Cardiac septum (tissue), 1 donor: ENCODE measurements at places on chromosomes 5 and 9.
A peak's percentile ranks its signal among the peaks of the same experiment; 100 is the strongest.

DNA sequence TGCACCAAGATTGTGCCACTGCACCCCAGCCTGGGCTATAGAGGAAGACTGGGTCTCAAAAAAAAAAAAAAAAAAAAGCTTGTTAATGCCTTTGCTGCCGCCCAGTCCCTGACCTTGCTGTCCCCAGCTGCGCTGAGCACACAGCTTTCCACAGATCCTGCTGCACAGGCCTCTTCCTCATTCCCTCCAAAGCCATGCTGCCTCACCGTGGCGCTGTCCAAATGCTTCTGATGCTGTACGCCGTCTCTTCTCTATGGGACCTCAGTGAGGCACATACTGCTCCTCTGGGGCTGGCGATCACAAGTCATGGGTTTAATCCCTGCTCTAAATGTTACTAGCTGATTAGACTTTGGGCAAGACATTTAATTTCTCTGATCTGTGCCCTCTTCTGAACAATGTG lies 234.1 kb downstream of the FBXL7 start:
- DNase-seq: no peak

- DNase-seq: no peak
These were observed 493.5 kb upstream of the WWC1 start for GRCh38 chr5:167797933-167798332.

DNA sequence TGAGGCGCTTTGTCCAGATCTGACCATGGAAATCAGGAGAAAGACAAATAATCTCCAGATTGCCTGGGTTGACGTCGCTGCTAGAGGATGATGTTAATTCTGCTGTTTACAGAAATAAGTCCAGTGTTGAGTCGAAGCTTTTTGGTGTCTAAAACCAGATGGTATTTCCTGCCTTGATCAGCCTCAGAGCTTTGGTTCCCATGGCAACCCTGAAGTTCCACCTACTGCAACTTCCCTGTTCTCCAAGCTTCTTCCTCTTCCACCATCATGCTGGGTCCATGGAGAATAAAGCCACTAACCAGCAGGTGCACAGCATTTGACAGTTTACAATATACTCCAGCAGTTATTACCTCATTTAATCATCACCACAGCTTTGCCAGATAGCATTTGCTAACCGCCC lies 18.0 kb upstream of the GABBR2 start:
- no peak for DNase-seq

- DNase-seq: no peak
These were observed 194.1 kb upstream of the EFNA5 start for GRCh38 chr5:107864793-107865192.

- DNase-seq: peak; percentile 75
These were observed 290.5 kb downstream of the DOCK8 start for GRCh38 chr9:504921-505740.

GRCh38 chr9:109101810-109102209 lies 17.9 kb downstream of the TMEM245 start:
- no peak for DNase-seq

DNA sequence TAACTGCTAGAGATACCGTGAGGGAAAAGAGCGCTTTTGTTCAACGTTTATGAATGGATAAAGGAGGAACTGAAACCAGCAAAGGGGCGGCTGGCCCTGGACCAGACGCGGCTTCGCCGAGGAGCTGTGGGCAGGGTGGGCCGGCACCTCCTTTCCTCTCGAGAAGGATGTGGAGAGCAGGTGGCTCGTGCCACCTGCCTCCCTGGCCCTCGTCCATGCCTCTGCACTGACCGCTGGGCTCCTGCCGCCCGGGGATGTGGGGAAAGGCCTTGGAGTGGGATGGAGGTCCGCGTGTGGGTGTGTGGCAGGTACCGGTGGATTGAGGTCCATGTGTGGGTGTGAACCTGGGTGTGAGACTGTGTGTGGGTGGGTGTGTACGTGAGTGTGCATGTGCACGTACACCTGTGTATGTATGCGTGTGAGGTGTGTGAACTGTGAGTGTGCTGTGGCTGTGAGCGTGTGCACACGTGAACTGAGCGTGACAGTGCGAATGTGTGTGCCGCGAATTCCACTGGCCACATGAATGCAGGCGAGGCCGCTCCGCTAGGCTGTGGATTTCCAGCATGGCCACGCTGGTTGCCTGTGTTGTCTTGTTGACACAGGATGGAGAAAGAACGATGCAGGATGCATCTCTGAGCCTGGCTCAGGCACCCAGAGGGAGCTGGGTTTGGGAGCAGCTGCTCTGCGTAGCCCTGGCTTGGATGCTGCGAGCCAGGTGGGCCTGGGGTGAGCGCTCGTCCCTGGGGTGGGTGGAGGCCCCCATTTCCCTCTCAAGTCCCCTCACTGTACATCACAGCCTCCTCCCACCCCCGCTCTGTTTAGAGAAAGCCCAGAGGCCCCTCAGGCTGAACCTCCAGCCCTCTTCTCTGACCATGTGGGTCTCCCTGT lies 4.4 kb upstream of the CEP72 start:
- peak; percentile 55 for DNase-seq

DNA sequence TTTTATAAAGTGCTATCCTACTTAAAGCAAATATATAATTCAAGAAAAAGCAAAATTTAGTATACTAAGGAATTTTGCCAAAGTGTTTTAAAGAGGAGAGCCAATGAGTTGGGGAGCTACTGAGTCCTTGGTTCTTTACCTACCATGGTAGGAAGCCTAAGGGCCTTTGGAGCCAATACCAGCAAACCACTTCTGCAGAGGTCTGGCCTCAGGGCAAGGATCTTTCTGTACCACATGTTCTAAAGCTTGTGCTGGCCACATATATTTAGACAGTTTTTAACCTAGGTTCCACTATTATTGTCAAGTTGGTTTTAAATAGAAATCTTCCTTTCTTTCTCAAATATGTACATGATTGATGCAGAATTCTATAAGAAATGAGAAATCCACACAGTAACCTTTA lies 172.3 kb upstream of the NREP start:
- no peak for DNase-seq

GRCh38 chr9:93624431-93624834 lies 48.0 kb downstream of the PHF2 start:
- DNase-seq: no peak

DNA sequence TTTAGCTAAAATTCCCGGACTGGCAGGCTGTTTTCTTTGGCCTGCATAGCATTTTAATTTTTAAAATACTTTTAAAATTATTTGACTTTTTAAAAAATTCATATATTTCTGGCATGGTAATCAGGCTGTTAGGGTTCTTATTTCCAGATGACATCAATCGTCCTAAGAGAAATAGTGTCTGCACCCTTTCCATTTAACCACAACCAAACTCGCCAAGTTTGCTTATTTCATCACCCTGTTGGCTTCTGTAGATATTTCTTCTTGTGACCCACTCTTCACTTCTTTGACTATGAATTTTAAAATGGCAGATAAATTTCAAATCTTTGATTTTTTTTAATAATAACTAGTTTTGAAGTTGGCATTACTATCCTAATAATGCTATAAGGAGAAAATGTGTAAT lies 675.7 kb upstream of the FTMT start:
- no peak for DNase-seq

DNA sequence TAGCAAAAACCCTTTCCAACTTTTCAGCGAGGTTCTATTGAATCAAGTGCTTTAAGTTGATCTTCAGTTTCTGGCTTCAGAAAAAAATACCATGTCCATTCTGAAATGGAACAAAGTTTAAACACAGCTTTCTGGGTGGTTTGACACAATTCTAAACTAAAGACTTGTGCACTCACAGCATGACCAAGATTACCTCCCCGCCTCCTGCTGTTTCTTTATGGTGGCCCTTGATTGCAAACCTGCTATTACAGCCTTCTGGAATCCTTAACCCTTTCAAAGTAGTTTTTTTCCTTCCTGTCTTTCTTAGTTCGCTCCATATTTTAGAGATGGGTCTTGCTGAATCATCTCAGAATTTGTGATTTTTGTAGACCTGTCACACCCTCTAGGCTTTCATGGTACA lies 135.9 kb upstream of the FBN2 start:
- DNase-seq: no peak

- no peak for DNase-seq
These were observed 102.9 kb downstream of the BOD1 start for GRCh38 chr5:173513521-173513991.

GRCh38 chr5:173760461-173761177 lies 127.5 kb upstream of the CPEB4 start:
- no peak for DNase-seq

DNA sequence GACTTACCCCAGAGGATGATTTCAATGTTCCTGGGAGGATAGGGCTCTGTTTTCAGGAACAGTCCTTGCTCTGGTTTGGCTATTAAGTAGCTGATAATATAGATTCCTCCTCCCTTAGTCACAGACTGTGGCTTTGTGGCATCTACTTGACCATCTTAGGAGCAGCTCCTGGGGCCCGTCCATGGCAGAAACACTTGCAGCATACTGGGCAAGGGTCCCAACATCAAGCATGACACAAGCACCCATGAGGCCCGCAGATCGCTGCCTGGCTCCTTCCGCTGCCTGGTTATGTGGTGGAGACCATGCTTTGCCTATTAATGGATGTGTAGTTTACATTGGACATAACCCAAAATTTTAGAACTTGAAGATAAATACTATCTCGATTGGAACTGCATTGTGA lies 170.1 kb downstream of the ICE1 start:
- no peak for DNase-seq

DNA sequence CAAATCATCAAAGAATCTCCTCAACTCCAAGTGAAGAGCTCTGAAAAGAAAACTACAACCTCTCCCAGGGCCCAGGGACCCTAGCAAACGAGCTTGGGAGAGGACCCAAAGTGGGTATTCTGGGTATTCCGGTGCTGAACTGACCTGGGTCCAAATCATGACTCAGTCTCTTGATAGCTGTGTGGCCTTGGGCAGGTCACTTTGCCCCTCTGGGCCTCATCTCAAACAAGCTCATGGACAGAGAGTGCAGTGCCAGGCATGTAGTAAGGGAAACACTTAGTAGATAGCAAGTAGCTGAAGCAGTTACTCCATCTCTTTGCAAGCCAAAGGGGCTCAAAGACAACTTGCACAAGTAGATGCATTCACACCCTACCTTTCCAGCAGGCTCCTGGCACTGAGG lies 12.4 kb downstream of the ACSL6 start:
- no peak for DNase-seq

DNA sequence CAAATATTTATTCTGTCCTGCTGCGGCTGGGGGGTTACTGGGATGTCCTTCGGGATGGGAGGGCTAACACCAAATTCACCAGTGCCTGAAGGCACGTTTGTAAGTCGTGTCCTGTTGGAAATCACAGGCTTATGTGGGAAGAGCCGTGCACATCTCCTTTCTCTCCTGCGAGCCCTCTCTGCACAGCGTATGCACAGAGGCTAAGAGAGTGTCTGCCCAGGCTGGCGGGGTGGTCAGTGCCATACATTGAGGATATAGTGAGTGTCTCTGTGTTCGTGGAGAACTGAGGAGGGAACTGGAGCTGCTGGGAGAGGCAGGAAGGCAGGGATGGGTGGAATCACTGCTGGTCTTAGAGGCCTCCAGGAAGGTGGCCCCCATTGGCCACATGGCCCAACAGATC lies 110.1 kb downstream of the WNK2 start:
- no peak for DNase-seq

- no peak for DNase-seq
These were observed 348.6 kb upstream of the RGMB start for GRCh38 chr5:98424681-98425450.

DNA sequence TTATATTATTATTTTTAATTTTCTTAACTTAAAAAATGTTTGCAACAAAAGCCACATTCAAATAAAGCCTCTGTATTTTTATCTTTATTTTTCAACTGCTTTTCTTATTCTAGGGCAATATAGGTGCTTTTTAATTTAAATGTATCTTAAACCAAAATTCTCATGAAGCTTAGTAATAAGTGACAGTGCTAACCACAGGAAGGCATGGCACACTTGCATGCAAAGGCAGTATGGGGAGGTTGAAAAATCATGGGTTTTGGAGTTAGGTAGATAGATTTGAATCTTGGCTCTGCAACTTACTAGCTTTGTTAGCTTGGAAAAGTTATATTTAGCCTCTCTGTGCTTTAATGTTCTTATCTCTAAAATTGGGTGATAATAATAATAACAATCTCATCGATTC lies 458.0 kb downstream of the DMAC1 start:
- DNase-seq: no peak

GRCh38 chr9:137396227-137396626 lies 26.7 kb downstream of the EXD3 start:
- DNase-seq: no peak

GRCh38 chr5:121816164-121816563 lies 35.5 kb upstream of the FTMT start:
- no peak for DNase-seq

DNA sequence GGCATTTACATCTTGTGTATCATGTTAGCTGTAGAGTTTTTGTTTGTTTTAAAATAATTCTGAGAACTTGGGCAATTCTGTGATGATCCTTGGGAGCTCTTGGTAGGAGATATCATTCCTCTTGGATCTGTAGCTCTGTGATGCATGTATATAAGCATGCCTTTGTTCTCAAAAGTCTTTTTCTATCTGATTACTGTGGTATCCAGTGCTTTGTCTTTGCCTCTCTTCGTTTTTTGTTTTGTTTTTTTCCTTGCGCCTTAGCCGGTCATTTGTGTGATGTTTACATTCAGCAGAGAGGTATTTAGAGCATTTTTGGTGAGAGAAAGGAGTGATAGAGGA lies 110.0 kb downstream of the PAM start:
- DNase-seq: no peak

DNA sequence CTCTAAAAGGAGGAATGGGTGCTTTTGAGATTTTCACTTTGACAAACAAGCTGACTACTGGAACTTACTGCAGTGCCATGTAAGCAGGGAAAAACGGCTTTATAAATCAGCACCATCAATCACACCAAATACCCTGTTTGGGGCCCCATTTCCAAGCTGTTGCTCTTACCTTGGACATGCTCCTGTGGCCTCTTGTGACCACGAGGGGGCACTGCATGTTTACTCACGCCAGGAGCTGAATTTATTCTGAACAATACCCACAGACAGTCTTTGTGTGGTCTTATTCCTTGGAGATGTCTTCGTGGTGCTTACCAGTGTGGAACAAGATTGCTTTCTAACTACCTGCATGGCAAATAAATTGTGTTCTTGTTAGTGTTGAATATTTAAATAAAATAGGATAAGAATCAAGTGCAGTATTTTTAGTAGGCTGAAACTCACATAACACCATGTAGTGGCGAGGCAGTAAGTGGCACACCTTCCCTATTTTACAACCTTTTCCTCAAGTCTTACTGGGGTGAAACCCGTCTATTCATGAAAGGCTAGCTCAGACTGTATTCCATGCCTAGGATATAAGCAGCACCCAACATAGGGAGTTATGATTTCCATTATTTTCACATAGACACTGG lies 155.5 kb upstream of the NMUR2 start:
- DNase-seq: peak; percentile 81

DNA sequence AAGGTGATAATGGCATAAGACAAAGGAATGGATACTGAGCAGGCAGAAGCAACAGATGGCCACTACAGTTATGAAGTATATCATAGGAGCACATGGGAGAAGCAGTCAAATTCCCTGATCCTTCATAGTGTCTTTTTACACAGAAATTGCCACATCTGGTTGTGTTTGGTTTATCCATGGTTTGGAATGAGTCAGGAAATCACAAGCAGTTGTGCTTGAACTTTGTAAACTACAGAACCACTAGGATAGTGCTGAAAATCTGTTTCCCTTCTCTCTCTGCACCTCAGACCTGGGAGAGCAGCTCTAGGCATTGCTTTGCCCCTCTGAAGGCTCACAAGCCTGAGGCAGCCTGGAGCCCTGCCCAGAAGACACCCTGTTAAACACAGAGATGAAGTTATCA lies 134.0 kb downstream of the DMRT2 start:
- no peak for DNase-seq

- no peak for DNase-seq
These were observed 43.7 kb upstream of the SLIT3 start for GRCh38 chr5:169344629-169345028.

- peak; percentile 85 for DNase-seq
These were observed 731 bp downstream of the PRR16 start for GRCh38 chr5:120464627-120465435.
